Stimulated activated CD4-positive, alpha-beta T cell treated with anti-CD3 and anti-CD28 coated beads, Interleukin-4, amount 100 ng/mL, for 24 hours (primary cell): ENCODE measurements at places on chromosomes 3 and 15.

DNA sequence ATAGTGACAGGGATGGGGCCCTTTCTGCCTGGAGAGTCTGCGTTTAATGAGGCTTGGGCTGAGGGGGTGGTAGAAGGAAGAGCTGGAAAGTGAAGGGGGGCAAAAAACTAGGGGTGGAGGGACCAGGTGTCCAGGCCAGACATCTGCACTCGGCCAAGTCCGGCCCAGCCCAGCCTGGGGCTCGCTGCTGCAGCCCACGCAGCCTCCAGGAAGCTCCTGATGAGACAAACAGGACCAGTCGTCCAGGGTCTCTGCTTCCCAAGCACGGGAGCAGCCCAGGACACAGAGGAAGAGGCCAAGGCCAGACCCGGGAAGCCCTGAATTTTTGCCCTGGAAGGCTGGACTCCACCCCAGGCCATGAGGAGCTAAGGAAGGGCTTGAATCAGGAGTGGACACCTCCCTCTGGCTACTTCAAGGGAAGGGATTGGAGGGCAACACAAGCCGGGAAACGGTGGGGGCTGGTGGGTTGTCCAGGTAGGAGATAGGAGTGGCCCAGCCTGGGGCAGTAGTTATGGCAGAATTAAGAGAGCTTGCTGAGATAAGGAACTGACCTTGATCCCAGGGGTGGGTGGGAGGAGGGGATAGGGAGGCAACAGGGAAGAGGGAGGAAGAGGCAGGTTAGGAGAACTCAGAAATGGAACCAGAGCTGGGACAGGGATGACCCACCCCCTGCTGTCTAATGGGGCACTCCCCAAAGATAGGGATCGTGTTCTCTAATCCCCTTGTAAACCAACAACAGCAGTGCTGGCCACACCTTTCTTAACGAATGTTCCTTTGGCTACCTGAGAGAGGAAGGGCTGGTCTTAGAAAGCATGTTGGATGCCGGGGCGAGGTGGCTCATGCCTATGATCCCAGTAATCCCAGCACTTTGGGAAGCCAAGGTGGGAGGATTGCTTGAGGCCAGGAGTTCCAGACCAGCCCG is 89.5 kb downstream of the ANP32A start:
- DNase-seq = no peak

- DNase-seq = no peak
Observed at GRCh38 chr3:804211-804610, 288.6 kb upstream of the CNTN6 start.

- no peak for DNase-seq
Observed at GRCh38 chr3:170730071-170730812, 139.8 kb downstream of the RPL22L1 start.

DNA sequence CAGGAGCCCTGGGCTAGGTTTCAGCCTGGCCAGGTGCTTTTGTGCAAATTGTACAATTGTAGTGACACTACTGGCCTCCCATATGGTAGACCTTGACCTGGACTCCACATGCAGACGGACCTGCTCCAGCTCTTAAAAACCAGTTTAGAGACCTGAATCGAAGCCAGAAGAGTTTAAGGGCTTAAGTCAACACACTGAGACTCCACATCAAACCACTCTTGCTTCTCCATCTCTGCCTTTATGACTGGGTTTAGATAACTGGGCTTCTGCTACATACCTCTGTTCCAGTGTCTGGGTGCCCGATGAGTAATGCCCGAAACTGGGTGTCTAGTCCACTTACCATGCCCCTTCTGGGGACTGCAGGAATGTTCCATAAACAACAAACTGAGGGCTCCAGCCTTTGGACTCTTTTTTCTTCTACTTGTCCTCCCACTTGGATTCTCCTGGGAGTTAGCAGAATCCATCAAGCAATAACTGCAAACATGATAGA is 32.8 kb downstream of the TMEM212 start:
- no peak for DNase-seq

DNA sequence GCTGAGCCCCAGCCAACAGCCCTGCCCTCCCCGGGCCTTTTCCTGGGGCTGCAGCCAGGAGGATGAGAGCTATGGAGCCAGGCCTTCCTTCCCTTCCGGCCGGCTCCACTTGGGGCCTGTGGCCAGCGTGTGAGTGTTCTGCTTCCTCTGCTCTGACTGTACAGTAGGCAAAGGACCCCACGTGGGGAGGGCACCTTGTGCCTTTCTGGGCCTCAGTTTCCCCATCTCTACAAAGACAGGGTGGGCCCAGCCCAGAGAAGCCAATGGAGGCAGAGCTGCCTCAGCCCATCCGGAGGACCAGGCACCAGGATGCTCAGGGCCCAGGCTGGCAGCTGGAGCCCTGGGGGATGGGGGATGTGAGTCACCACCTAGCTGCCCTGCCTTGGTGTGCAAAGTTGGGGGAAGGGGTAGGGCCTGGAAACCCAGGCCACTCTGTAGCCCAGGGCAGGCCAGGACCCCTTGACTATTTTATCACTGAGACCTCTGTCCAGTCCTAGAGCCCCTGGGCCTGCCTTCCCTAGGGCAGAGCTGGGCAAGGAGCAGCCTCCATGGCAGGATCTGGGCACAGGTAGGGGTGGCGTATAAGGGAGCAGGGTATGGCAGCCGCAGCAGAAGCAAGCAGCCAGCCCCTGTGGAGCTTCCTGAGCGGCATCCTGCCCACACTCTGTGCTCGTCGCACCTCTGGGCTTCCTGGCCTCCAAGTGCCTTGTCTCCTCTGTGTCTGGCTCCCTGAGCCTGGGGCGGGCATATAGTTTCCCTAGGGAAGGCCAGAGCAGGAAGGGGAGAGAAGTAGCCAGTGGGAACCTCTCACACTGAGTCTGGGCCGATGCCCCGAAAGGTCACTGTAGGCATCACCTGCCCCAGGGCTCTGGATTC is 1.8 kb downstream of the PSTPIP1 start:
- peak; percentile 62 for DNase-seq

DNA sequence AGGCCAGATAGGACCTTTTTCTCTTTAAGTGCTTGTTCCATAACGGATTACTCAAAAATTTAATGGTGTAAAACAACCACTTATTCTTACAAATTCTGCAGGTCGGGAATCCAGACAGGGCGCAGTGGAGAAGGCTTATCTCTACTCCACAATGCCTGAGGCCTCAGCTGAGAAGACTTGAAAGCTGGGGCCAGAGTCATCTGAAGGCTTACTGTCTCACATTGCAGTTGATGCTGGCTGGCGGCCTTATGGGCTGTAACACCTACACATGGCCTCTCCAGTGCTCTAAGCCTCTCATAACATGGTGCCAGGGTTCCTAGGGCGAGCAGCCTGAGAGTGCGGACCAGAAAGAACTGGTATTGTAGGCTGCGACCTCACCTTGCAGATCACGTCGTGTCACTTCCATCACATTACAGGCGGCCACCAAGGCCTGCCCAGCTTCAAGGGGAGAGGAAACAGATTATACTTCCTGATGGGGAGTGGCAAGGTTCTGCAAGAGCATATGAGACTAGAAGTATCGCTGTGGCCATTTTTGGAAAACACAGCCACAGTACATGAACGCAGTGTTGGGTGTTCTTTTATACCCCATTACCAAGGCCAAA is 32.4 kb downstream of the CMTM7 start:
- peak; percentile 16 for DNase-seq

- DNase-seq = no peak
Observed at GRCh38 chr3:157030712-157031111, 129.2 kb downstream of the CCNL1 start.

DNA sequence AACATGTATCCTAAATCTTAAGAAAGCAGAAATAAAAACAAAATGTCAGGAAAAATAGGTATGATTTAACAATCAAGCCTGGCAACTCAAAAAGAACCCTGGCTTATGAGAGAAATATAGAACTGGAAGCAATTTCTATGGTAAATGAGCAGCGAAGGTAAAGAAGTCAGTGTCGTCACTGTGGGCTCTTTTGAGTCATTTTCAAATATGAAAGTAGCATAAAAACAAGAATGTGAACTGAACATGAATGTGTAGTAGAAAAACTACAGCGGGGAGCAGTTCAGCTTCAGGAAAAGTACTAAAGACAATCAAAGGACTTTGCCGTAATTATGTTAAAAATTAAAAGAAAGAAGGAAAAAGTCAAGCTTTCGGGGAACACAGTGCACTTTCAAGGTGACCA is 17.5 kb downstream of the LSG1 start:
- no peak for DNase-seq

DNA sequence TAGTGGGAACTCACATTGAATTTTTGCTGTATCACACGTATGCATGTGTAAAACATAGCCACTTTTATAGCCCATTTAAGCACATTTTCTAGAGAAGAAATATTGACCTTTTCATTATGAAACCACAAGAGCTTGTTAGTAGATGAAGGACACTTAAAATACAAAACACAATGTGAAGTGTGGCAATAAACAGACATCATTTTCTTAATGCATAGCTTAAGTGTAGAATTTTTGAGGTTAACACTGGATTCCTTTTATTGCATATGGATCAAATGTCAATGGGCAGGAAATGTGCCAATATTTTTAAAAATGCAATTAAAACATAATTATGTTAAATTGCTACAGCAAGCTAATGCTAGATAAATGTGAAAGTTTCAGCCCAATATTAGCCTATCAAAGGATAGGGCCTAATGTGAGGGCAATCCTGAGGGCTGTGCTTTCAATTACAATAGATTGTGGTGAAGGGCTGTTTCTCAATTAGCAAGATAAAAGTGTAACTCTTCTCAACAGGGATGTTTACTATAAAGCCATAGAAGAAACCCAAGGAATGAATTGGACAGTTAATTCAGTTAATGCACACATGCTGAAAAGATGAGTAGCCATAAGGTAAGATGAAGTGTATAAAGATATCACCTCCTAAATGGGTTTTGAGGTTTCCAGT is 489.0 kb upstream of the CDIN1 start:
- DNase-seq = no peak

- DNase-seq = no peak
Observed at GRCh38 chr3:16456784-16457415, 56.6 kb downstream of the RFTN1 start.

GRCh38 chr3:109478614-109479013 is 141.3 kb upstream of the DPPA4 start:
- DNase-seq = no peak

DNA sequence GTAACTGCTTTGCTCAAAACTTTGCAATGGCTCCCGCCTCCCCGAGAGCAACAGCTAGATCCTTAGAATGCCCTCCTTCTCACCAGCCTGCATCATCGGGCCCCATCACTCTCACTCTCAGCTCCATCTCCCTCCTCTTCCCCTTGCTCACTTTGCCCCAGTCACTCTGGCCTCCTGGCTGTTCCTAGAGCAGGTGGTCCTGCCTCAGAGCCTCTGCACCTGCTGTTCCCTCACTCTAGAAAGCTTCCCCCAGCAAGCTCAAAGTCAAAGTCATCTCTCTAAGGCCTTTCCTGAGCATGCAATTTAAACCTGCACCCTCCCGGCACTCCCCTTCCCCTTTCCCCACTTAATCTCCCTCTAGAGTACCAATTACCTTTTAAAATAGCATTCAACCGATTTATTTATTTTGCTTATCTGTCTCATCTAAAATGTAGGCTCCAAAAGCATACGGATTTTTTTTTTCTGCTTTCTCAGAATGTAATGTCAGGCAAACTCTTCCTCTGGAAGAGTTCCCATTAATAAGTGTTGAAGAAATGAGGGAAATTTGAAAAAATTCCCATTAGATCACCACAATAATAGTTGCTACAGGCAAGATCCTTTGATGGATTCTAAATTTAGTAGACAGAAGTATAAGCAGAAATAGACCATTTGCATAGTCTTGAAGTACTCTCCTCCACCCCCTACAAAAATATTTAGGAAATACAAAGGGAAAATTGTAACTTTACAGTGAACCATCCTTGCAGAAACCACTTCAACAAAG is 15.9 kb upstream of the HES1 start:
- no peak for DNase-seq

DNA sequence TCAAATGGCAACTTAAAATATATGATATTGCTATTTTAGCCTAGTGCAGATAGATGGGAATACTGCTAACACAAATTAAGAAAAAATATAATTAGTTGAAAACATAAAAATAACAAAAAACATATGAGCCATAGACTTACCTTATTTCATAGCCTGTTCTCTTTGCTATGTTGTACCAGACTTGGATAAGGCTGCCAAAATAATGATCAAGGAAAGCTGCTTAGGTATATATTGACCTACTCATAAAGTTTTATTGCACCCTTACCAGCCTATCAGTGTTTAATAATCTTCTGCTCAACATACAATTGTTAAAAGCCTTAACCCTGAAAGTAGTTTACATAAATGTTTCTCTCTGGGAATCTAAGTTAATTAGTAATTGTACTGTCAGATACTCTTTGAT is at the start of gene SI:
SI (minus strand) TSS at position 204 of the 400 bp plus-strand sequence. CDS start 2,484 bp downstream, outside the sequence.
- no peak for DNase-seq

GRCh38 chr15:68442041-68442440 is 10.1 kb upstream of the ITGA11 start:
- DNase-seq = no peak

- no peak for DNase-seq
Observed at GRCh38 chr15:41215708-41216107, 14.8 kb downstream of the EXD1 start.

- no peak for DNase-seq
Observed at GRCh38 chr3:163048881-163049280, 1552.3 kb downstream of the OTOL1 start.

DNA sequence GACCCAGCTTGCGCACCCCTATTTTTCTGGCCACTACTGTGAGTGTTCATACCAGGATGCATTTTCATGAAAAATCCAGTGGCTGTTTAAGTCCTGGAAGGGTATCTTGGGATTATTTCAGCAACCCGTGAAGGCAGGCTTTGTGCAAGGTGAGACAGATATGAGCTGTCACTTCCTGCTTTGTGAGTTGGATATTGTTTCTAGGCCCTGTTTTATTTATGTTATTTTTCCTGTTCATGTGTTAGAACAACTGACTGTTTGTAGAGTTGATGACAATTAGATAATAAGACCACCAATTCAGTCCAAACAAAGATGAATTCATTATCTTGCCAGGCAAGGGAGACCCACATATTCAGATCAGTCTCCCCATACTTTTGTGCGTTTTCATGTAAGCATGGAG is 42.5 kb downstream of the ZBTB38 start:
- no peak for DNase-seq

DNA sequence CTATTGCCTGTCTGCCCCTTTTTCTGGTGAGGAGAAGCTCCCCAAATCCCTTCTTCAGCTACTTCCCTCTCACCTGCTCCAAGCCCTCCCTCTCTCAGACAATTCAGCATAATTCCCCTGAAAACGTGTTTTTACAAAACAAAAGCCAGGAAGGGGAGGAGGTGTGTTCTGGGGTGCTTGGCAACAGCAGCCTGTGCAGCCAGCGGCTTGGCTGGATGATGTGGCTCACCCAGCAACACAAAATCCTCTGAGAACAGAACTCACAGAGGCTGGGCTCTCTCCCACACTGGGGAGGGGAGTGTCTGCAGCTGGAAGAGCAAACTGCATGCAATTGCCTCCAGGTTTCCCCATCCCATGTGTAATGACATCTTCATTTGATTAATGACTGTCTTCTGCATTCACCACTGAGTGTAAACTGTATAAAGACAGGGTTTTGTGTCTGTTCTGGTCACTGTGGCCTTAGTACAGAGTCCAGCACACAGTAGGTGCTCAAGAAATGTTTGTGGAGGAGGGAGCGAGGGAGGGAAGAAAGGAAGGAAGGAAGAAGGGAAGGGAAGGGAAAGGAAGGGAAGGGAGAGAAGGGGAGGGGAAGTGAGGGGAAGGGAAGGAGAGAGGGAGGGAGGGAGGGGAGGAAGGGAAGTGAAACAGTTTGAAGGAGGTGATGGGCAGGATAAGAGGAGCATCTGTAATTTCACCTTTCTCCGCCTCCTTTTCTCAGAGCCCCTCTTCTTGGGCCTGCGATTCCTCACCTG is 70.1 kb upstream of the GLCE start:
- DNase-seq = no peak
